ENCODE measurements at places on chromosomes 6 and 20.

- peaks cover 18% of the 10 kb centered on the region for H3K4me1 ChIP-seq
Observed at GRCh38 chr6:38241200-38241871, 398.4 kb downstream of the BTBD9 start.

- no peak overlapping the region for H3K27ac ChIP-seq
- no peak overlapping the region for H3K4me3 ChIP-seq
- H3K4me1 ChIP-seq: no peaks in the 10 kb centered on the region
- H3K27me3 ChIP-seq: no peaks in the 10 kb centered on the region
- no peak for DNase-seq
Observed at GRCh38 chr6:92777146-92777740, 642.1 kb downstream of the EPHA7 start.

DNA sequence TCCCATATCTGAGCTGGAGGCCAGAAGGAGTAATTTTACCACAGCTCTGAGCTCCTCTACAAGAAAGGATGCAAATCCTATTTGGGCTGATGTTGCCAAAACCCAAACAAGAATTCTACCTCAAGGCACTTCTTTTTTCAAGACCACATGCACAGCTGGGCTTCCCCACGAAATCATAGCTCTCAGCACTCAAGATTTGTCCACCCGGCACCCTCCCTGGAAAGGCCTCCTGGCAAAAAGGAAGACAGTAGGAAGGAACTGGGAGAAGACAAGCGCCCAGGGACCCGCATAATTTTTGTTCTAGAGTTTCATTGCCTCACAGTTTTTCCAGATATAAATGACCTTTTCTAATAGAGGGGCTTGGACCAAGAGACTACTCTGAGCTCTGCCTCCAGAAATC lies 90.5 kb downstream of the BANF2 start:
- peaks cover 13% of the 10 kb centered on the region for H3K4me1 ChIP-seq
- no peaks in the 10 kb centered on the region for H3K27me3 ChIP-seq
- no peak for DNase-seq

GRCh38 chr20:35345189-35345588 lies 53.0 kb upstream of the FAM83C start:
- H3K4me1 ChIP-seq: peaks cover 6% of the 10 kb centered on the region
- DNase-seq: no peak
- peaks cover 29% of the 10 kb centered on the region for H3K36me3 ChIP-seq
- H3K27me3 ChIP-seq: peaks cover 1% of the 10 kb centered on the region

Data from endothelial cell (in vitro differentiated cells).